ENCODE measurements at places on chromosomes 13 and 19.

DNA sequence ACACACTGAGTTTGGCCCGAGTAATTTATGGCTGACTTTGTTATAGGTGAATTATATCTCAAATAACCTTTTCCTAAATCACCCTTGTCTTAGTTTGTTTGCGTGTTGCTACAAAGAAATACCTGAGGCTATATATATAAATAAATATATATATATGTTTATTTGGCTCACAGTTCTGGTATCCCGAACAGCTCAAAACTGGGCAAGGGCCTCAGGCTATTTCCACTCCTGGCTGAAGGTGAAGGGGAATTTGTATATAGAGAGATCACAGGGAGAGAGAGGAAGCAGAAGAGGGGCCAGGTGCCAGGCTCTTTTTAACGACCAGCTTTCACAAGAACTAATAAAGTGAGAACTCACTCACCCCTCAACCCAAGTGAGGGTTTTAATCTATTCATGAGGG lies 159.9 kb upstream of the STARD13 start:
- DNase-seq = no peak

DNA sequence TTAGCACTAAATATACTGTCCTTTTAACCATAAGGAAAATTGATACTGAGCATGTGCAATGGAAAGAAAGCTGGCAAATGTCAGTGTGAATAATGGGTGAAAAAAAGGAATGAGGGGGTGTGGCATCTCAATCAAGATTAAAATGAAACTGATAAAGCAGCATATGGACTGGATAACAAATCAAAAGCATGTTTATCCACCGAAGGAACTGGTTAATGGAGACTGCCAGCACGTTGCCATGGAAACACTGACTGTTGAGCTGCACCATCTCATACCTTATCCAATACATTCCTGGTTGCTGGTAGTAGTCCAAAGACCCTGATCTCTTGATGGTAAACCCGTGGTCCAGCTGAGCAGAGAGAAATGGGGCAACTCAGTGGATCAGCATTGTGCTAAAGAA lies 311.4 kb upstream of the MAB21L1 start:
- no peak for DNase-seq

- no peak for DNase-seq
Measured at GRCh38 chr19:5338656-5339197, 1.9 kb downstream of the PTPRS start.

DNA sequence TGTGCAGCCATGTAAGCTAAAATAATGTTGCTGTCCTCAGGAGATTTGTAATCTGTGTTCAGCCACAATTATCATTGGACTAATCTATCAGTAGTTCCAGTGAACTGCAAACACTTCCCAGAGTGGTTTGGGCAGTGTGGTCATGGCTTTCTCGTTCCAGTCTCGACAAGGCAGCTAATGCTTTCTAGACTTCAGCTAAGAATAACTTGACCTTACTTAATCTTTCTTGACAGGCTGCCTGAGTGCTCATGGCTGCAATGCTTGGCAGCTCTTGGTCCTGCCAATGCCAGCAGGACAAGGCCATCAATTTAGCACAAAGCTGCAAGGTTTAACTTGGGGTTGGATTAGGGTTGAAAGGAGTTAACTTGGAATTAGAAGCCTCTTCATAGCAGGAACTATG lies 32.8 kb downstream of the ATP12A start:
- DNase-seq = no peak

DNA sequence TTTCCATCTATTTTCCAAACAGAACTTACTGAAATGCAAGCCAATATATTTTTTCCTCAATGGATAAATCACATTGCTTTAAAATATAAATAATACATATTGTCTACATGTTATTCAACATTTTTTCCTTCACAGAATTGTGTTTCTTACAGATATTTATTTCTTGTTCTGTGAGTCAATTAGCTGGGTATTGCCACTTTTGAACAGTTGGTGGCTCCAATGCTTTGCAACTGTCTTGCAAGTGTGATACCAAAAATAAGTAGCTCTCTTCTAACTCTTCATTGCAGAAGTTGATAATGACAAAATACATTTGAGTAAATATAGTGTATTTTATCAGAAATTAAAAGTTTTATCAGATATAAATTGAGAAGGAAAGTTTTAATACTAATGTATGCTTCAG lies 17.1 kb upstream of the GPC5 start:
- no peak for DNase-seq

DNA sequence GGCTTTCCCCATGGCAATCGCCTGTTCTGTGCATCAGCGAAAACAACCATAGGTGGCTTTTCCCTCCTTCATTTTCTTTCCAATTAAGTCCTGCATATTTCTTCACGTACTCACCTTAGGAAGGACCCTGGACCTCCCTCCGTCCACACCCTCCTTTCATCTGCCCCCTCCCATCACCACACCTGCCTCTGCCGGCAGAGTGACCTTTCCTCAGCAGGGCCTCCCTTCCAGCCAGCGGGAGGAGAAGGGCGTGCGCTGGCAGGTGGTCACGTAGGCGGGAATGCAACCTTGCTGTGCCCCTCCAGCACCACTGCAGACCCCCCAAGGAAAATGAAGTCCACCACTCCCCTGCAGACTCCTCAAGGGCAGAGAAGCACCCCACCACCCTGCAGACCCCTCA lies 61.1 kb downstream of the GSX1 start:
- no peak for DNase-seq

DNA sequence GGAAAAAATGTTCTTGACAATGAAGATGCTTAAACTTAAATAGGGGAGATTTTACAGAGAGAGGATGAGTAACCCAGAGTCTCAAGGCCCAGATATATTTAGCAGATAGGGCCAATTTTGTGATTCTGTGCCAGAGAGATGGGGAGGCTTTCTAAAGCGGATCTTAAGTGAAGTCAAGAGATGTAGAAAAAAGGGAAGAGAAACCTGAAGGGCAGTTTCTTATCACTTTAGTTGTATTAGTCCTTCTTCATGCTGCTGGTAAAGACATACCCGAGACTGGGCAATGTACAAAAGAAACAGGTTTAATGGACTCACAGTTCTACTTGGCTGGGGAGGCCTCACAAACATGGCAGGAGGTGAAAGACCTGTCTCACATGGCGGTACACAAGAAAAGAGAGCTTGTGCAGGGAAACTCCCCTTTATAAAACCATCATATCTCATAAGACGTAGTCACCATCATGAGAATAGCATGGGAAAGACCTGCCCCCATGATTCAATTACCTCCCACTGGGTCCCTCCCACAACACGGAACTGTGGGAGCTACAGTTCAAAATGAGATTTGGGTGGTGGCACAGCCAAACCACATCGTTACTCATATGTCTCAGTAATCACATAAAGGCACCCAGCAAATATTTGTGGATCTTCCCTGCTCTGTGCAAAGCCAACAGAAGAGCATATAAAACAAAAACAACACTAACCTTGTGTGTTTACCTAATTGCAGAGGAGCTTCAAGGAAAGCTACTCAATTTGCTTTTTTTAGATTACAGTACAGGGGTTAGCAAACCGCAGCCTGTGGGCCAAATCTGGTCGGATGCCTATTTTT lies 102.6 kb upstream of the MYCBP2 start:
- DNase-seq = no peak

GRCh38 chr13:59043016-59043415 lies 1120.7 kb downstream of the DIAPH3 start:
- no peak for DNase-seq

DNA sequence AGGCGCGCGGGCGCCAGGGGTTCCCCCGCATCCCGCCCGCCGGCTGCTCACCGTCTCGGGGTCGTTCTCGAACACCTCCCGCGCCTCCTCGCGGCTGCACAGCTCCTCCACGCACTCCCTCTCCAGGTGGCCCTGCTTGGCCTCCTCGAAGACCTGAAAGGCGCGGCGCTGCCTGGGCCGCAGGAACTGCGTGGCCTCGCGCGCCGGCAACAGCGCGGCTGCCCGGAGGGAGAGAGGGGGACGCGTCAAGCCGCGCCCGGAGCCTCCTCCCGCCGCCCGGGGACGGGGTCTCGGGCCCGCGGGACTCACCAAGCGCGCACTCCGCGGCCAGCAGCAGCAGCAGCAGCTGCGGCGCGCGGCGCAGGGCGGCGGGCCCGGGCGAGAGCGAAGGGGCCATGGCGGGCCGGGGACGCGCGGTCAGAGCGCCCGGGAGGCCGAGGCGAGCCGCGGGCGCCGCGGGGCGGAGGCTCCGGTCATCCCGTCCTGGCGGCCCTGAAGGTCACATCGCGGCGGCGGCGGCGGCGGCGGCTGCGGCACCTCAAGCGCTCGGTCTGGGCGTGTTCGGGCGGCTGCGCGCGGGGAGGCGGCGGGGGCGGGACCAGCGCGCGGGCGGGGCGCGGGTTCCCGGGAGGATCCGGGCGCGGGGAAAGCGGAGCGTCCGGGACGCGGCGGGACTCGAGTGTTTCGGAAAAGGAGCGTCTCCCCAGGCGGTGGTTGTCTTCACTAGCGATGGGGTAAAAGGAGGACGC lies at the start of gene GAS6:
TSS of gene GAS6 (minus strand) at position 553 of the 749 bp plus-strand sequence. CDS start at position 397, 156 bp downstream.
- DNase-seq = no peak

DNA sequence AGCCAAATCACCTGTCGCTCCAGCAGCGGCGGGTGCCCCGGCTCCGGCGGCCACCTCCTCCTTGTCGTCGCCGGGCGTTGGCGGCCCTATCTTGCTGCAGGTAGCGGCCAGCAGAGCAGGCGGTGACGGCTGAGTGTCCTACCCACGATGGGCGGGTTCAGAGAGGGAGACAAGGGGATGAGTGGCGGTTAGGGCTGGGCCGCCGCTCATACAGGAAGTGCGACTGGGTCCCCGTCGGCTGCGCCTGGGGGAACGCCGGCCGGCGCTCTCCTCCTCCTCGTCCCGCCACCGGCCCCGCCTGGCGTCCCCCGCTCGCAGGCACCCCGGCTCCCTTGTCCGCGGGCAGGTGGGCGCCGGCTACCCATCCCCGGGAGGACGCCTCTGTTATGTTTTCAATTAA lies 1692.0 kb downstream of the SLITRK5 start:
- no peak for DNase-seq

DNA sequence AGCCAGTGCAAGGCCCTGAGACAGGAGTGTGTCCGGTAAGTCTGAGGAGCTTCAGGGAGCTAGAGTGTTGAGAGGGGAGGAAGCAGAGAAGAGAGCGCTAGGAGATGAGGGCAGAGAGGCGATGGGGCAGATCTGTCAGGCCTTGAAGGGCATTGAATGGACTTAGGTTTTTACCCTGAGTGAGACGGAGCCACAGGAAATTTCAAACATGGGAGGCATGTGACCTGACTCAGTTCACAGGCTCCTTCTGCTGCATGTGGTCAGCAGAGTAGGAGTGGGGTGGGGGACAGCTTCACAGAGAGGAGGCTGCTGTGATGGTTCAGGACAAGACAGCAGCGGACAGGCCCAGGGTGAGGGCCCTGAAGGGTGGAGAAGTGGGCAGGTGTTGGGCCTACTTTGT lies 2.5 kb upstream of the FAM98C start:
- no peak for DNase-seq

- DNase-seq = no peak
Measured at GRCh38 chr19:33770107-33770506, 26.6 kb upstream of the KCTD15 start.

DNA sequence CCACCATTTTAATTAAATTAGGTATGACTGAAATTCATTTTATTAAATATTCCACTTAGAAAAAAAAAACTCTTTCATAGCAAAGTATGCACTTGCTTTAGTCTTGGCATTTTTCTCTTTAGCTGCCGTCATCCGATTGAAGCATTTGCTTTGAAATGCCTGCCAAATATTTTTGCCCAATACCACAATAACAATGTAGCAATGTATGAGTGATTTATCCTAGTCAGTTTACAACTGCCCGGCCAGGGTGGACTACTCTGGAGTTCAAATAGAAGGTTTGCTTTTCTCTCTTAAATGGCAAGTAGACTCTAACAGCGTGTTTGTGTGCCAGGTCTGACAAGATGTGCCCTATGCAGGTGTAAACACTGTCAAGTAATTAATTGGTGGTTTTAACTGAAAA lies 675.3 kb upstream of the SGCG start:
- DNase-seq = no peak

GRCh38 chr19:55633861-55634260 lies 6.9 kb upstream of the ZNF580 start:
- DNase-seq = no peak

- no peak for DNase-seq
Measured at GRCh38 chr19:53553865-53554791, 16.2 kb downstream of the ZNF331 start.

DNA sequence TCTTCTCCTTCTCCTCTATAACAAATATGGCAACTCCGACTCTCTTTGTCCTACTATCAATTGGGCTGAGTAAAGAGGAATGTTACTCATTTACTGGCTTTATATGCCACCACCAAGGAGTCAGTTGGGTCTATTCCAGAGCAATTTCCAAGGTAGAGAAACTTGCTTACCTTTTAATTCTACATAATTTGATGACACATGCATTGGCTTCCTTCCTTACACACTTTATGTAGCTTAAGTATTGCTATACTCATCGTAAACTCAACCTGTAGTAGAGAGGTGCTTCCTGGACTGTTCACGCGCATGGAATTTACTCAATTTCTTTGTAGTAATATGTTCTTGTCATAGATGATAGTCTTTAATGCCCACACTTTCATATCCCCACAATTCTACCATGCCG lies 160.7 kb downstream of the LMO7 start:
- DNase-seq = no peak

GRCh38 chr13:27797228-27797624 lies 4.9 kb downstream of the GSX1 start:
- no peak for DNase-seq

DNA sequence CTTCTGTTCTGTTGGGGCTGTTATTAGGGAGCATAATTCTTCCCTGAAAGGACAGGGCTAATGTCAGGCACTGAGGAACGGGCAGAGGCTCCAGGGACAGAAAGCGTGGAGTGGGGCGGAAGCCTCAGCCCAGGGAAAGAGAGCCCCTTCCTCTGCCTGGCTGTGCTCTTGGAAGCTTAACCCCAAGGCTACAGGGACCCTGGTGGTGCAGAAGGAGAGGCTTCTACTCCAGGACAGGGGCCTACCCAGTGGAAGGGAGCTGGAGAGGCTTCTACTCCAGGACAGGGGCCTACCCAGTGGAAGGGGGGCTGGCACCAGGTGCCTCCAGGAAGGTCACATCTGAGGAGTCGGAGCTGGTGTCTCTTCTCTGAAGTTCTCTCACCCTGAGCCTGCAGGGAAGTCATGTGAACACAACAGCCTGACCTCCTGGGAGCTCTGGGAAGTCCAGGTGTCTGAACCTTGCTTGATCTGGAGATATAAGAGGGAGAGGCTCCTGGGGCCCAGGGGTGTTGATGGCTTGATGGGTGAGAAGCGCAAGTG lies 159.5 kb upstream of the SOX1 start:
- no peak for DNase-seq

- no peak for DNase-seq
Measured at GRCh38 chr13:50382511-50382910, 367.3 kb downstream of the KCNRG start.

DNA sequence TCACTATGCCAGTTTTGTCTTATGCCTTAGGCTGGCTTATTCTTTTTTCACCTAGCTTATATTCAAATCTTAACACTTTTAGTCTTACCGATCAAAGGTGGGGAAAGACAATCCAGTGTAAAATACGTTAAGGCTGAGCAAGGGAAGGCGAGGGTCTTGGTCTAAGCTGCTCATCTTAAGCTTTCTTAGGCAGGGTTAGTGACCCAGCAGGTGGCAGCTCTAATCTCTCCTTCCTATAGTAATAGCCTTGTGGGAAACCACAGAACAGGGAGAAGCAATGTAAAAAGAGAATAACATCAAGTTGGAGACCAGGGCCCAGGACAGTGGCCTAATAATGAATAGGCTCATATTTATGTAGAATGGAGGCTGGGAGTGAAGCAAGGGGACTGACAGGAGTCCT lies 45.9 kb downstream of the COG3 start:
- no peak for DNase-seq

Measured in AG04449 (cell line).